Stimulated activated CD4-positive, alpha-beta T cell treated with anti-CD3 and anti-CD28 coated beads, Interleukin-4, amount 100 ng/mL, for 1 hour (primary cell): ENCODE measurements at places on chromosomes 7 and 10.

DNA sequence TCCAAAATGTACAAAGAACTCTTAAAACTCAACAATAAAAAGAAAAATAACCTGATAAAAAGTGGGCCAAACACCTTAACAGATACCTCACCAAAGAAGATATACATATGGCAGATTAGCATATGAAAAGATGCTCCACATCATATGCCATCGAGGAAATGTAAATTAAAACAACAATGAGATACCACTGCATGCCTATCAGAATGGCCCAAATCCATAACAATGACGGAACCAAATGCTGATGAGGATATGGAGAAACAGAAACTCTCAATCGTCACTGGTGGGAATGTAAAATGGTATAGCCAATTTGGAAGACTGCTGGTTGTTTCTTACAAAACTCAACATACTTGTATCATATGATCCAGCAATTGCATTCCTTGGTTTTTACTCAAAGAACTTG is 319.9 kb downstream of the PHTF2 start:
- no peak for DNase-seq

DNA sequence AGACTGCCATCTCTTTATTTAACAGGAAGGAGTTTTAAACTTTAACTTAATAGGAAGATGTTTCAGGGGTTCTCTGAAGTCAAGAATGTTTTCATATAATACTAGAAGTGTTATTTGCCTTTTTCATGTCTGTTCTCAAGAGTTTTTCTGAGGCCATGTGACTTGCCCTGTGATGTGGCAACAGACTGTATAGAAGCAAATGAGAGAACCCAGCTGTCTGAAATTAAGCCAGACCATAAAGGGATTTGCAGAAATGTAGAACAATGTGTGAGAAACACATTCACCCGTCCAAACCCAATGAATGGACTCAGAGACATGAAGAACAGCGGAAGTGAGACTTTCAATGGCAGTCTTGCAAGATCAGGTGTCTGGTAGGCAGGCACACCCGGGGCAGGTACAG is 23.8 kb downstream of the MAPK8 start:
- no peak for DNase-seq

- no peak for DNase-seq
Measured at GRCh38 chr7:33129806-33130153, 416 bp downstream of the BBS9 start.

DNA sequence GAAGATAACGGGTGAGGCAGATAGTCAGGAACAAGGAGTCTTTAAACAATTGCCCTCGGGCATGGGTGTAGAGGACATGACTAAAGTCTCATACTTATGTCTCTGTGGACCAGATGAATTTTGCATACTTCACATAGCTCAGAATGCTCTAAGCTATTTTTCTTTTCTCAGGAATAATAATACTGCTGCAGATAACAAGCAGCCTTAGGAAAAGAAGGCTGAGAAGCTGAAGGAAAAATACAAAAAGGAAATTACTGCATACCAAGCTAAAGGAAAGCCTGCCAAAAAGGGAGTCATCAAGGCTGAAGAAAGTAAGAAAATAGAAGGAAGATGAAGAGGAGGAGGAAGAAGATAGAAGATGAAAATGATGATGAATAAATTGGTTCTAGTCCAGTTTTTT is 13.4 kb upstream of the ERCC6 start:
- no peak for DNase-seq

DNA sequence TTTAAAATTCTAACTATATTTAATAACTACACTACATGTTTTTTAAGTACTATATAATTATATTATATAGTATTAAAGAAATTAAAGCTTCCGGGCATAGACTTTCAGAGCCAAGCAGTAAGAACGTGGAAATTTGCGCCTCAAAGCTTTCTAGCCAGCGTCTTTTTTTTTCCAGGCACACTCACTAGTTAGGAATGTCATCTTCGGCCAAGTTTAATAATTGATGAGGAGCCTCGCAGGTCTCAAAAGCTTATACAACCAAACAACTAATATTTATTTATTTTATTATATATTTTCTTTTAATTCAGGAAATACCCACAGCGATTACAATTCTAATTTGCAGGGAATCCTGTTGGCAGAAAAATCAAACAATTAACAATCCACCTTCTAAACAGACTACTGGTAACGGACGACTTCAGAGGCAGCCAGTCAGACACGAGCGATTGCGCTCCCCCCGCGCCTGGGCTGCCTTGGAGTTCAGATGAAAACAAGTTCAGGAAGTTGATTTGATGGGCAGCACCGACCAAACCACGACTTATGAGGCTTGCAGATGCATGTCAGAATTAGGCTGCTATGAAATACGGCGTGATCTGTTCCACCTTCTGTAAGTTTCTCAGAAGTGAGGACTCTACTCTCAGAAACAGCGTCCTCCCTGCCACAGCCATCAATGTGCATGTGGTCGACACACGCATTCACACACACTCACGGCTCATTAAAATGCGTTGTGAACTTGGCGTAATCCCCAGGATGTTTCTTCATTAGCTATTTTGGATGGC is 431.8 kb upstream of the MGMT start:
- peak; percentile 38 for DNase-seq

DNA sequence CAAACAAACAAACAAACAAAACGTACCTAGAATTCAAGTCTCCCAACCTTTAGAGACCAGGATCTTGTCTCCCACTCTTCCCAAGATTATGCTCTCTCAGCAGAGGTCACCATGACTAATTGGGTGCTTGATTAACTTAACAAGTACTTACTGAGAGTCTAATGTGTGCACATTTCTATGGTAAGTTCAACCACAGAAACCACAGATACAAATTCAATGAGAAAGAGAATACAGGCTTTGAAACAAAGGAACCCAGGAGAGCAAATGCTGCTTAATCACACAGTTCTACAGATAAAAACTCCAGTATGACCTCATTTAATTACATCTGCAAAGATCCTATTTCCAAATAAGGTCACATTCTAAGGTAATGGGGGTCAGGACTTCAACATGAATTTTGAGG is 142.8 kb downstream of the DNAJC1 start:
- no peak for DNase-seq

- DNase-seq = no peak
Measured at GRCh38 chr10:58813573-58813972, 300.9 kb downstream of the BICC1 start.

- DNase-seq = peak; percentile 43
Measured at GRCh38 chr10:8055420-8056349, 1.2 kb downstream of the GATA3 start.

DNA sequence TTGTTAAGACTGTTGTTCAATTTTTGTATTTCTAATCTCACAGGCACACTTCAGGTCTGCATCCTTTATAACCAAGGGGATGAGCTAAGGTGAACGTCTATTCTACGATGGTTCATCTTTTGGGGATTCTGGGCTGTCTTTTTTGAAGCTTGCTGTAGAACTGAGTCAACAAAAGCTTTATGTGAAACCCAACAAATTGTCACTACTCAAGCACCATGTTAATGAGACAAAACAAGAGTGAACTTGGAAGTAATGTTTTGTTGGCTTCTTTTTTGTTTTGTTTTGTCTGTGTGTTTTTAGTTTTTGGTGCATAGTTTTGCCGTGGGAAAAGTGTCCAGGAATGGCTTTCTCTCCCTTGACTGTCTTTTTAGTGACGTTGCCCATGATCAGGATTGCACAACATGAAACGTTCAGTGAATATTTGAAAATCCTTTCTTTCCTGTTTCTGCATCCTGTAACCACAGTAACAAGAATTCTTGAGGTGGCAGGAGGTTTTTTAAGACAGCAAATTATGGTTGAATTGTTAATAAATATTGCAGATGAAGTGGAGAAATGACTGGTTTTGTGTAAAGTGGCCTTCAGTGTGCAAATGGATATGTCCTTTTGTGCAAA is 65.6 kb downstream of the WIPF3 start:
- DNase-seq = no peak

GRCh38 chr7:127674361-127674760 is 22.4 kb downstream of the SND1 start:
- DNase-seq = no peak

GRCh38 chr10:32516567-32517495 is 70.9 kb downstream of the CCDC7 start:
- DNase-seq = no peak

- DNase-seq = no peak
Measured at GRCh38 chr10:58756130-58756719, 243.6 kb downstream of the BICC1 start.

DNA sequence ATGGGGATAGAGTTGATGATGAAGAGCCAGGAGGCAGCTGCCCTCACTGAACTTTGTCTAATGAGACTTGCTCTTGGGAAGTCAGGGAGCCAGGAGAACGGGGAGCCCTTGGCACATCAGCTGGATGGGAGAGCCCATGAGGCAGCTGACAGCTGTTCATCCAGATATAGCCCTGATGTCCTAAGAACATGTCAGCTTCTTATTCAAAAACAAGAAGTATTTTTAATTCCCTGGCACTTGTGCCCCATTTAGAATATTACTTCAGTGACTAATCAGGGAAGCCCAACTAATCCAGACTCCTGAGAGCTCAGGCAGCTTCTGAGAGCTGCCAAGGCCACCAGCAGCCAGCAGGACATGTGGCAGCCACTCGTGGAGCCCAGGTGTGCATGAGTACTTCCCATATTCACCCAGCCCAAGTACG is 363.4 kb downstream of the GRID1 start:
- DNase-seq = no peak

DNA sequence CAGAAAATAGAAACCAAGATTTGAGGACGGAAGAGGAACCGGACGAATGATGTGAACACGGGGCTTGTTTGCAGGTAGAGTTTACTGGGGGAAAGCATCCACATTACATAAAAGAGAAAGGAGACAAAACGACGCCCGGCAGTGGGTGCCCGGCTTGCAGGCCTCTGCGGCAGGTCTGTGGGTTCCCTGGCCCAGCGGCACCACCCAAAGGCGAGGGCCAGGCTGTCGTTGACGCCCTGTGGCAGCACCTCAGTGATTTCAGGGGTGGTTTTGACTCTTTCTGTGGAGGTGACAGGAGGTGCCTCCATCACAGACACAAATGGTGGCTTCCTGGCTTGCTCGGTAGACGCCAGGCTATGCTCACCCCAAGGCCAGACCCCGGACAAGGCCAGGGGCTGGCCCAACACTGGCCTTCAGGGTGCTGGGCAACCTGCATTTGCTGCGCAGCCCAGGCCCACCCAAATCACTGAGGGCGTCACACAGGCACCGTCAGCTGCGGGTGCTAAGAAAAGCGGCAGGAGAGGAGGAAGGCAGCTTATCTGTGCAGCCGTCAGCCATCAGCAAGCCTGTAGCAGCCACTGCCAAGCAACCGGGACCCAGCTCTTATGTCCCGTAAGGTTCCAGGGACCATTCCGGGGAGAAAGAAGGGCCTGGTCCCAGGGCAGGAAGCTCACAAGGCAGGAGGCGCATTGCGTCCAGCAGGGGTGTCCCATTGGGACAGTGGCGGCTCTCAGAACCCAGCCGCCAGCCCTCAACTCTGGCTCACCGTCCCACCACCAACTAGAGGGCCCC is 230.3 kb downstream of the PTPRN2 start:
- DNase-seq = no peak

GRCh38 chr10:4931587-4931986 is 31.6 kb upstream of the AKR1C1 start:
- DNase-seq = no peak

DNA sequence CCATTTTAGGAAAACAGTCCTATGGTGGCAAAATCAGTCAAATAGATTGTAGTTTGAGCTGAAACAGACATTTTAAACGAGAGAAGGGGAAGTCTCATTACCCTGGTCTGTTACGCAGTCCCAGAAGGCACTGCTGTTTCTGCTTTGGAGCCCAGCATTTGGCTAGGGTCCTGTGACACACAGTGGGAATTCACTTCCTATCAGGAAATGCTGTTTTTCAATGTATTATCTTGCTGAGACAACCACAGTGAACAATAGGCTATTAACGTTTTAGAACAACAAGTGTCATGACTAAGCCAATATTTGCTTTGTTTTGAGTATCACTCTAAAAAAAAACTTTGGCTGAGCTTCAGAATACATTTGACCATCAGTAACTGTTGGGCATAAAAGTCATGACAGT is 74.1 kb downstream of the ADD3 start:
- no peak for DNase-seq

DNA sequence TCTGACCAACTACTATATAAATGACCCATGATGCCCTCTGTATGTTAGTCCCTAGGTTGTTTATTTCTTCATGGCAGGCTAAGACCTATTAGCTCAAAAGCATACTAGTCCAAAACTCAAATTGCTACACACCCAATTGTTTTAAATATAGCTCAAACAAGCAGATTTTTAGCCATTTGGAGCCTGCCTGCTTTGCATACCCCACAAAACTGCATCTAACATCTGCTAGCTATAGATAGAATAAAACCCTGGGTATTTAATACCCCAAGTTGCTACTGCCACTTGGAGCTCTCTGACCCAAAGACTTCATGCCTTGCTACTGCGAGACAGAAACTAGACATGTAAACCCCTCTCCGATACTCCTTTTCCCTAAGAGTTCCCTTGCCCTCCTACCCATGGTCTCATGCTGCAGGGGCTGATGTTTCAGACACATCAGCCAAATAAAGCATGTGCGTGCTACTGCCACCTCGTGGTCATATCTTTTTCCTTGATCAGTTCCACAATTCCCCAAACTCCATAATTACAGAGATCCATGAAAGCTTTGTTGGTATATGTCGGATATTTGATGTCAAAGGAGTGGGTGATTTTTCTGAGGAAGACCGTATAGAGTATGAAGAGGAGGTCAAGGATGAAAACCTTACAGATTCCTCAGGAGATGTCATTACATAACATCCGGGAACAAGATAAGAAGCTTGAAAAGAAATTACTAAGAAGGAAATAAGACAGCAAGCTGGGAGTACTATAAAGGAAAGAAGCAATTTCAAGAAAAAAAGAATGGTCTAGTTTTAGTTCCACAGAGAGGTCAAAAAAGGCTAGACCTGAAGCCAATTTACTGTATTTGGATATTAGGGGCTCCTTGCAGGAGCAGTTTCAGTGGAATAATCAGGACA is 386.6 kb downstream of the SH2D4B start:
- DNase-seq = no peak

GRCh38 chr7:15525652-15526263 is 36.1 kb downstream of the AGMO start:
- DNase-seq = no peak

DNA sequence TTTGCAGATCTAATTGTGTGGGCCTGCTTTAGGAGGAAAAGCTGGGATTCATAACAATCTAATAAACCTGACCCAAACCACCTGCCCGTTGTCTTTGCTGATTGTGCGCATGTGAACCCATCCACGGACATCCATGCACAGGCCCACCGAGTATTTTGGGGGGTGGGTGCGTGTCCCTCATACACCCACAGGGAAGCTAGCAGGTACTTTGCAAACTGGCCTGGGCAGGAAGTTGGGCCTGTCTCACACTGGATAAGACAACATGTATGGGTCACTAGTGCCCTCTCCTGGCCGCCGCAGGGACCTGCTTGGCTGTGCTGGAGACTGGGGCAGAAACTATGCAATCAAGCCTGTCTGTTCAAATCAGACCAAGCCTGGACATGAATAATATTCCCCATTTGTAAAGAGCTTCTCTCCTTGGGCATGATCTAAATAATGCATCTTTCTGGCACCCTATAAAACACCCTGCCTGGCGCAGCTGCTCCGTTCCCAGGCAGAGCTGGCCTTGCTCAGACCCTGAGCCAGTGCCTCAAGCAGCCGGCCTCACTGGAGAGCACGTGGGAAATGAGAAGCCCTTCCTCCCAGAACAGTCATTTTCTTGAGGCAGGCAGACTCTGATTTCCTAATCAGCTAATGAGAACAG is 15.8 kb downstream of the ECHDC3 start:
- DNase-seq = peak; percentile 85

- no peak for DNase-seq
Measured at GRCh38 chr10:36441557-36441956, 683.8 kb upstream of the ANKRD30A start.

GRCh38 chr10:46556515-46557318 is at the start of gene GPRIN2:
GPRIN2 (minus strand) TSS chr10:46556658; CDS start chr10:46550736, 5,922 bp downstream.
- DNase-seq = no peak

GRCh38 chr7:5357951-5358350 is 65.7 kb downstream of the TNRC18 start:
- DNase-seq = no peak
